ENCODE measurements at places on chromosomes 7 and 10. TPM values are rescaled to one million over a fixed set of nuclear protein-coding genes. Genes with fewer than 3 reads are reported as not detected.

Gene FAM25C
- 0.84 TPM for total RNA-seq

- DNase-seq, result no peak
- H3K36me3 ChIP-seq, result no peaks in the 10 kb centered on the region
- H3K4me3 ChIP-seq, result no peak overlapping the region
- H3K4me1 ChIP-seq, result no peaks in the 10 kb centered on the region
These were observed 62.1 kb downstream of the TPST1 start for GRCh38 chr7:66267249-66267648.

Gene CDC14C
- total RNA-seq, result not detected

Gene LRRN3
- total RNA-seq, result 0.31 TPM

- no peaks in the 10 kb centered on the region for H3K27me3 ChIP-seq
- no peaks in the 10 kb centered on the region for H3K4me1 ChIP-seq
- H3K4me3 ChIP-seq, result no peak overlapping the region
- no peak for DNase-seq
These were observed 38.1 kb upstream of the PIK3AP1 start for GRCh38 chr10:96758423-96758822.
